ENCODE measurements at places on chromosomes 16 and 17. TPM values are rescaled to one million over a fixed set of nuclear protein-coding genes. Genes with fewer than 3 reads are reported as not detected.

Gene FBXL16
- total RNA-seq, result 0.21 TPM

Gene SYCE1L
- 11.4 TPM for total RNA-seq

DNA sequence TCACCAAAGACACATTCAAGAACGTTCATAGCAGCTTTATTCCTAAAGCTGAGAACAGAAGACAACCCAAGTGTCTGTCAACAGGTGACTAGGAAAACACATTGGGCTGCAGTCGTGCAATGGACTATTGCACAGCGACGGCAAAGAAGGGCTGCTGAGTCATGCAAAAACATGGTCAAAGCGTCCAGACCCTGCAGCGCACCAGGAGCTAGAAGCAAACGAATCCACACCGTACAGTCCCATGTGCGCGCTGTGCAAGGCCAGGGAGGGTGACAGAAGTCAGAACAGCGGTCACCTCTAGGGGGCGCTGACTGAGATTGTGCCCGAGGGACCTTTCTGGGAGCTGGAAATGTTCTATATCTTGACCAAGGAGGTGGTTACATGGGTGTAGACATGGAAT, 266.4 kb downstream of the MAF start:
- H3K27me3 ChIP-seq, result no peaks in the 10 kb centered on the region
- H3K4me1 ChIP-seq, result no peaks in the 10 kb centered on the region

GRCh38 chr17:35607239-35607847, 20.2 kb downstream of the AP2B1 start:
- H3K27me3 ChIP-seq, result no peaks in the 10 kb centered on the region
- no peak overlapping the region for H3K4me3 ChIP-seq
- DNase-seq, result no peak
- H3K27ac ChIP-seq, result no peak overlapping the region

DNA sequence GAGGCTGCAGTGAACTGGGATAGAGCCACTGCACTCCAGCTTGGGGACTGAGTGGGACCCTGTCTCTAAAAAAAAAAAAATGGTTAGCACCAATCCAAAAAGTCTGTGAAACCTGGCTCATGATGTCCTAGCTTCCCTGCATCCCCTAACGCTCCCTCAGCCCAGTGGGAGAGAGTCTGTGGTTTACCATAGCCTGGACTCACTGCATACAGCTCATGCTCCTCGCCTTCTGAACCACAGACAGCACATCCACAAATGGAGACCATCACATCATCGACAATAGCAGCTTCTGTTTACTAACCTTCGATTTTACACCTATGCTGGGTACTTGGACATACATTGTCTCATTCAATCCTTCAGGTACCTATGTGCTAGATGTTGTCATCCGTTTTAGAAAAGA, 43.6 kb downstream of the NLRC5 start:
- H3K27me3 ChIP-seq, result no peaks in the 10 kb centered on the region
- H3K27ac ChIP-seq, result no peak overlapping the region
- no peak for DNase-seq
- H3K36me3 ChIP-seq, result no peaks in the 10 kb centered on the region
- H3K4me3 ChIP-seq, result no peak overlapping the region

DNA sequence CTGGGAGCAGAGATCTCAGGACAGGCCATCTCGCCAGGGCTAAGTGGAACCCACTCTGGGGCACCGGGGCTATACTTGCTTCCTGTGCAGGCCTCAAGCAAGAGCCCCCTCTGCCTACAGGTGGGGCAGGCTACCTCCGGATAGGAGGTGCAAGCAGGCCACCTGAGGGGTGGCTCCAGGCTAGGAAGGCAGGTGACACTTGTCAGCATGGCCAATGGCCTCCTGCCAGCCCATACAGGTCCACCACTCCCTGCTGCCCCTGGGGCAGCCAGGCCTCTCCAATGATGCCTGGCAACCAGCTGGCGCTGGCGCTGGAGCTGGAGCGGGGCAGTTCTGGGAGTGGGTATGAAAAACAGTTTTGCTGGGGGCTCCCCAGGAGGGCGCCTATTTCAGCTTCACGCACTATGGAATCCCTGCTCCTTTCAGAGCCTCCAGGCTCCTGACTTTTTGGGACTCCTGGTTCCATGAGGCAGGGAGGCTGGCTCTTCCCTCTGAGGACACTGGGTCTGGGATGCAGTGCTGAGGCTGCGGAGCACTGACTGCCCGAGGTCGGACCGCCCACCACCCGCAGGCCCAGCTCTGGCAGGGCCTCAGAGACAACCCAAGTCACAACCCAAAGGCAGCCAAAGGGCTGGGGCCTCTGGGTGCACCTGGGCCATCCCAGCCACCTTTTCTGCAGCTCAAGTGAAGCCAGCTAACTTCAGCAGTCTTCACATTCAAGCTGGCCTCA, 8.4 kb upstream of the SREBF1 start:
- H3K27me3 ChIP-seq, result no peaks in the 10 kb centered on the region
- H3K27ac ChIP-seq, result no peak overlapping the region
- H3K4me1 ChIP-seq, result peaks cover 12% of the 10 kb centered on the region
- no peak for DNase-seq
- no peaks in the 10 kb centered on the region for H3K36me3 ChIP-seq
- H3K4me3 ChIP-seq, result no peak overlapping the region
